ENCODE measurements at places on chromosomes 13 and 19. TPM values are rescaled to one million over a fixed set of nuclear protein-coding genes. Genes with fewer than 3 reads are reported as not detected.

DNA sequence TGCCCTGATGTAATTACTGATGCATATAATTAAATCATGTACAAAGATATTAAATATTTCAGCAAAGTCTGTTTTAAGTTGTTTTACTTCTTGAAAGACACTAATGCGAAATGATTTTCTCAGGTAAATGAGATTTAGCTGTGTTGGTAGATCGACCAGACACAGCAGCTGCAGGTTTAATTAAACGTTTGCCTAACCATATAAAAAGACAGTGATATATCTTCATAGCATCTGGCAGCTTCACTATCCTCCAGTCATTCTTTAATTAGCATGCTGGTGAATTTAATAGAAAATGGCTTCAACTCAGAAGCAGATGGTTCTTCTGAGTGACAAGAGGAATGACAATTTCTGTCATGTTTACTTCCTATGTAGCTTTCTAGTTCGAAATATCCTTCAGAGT is 69.3 kb downstream of the NHLRC3 start:
- DNase-seq, result no peak

GRCh38 chr13:27919659-27919933 is 204 bp upstream of the PDX1 start:
- no peak for DNase-seq

DNA sequence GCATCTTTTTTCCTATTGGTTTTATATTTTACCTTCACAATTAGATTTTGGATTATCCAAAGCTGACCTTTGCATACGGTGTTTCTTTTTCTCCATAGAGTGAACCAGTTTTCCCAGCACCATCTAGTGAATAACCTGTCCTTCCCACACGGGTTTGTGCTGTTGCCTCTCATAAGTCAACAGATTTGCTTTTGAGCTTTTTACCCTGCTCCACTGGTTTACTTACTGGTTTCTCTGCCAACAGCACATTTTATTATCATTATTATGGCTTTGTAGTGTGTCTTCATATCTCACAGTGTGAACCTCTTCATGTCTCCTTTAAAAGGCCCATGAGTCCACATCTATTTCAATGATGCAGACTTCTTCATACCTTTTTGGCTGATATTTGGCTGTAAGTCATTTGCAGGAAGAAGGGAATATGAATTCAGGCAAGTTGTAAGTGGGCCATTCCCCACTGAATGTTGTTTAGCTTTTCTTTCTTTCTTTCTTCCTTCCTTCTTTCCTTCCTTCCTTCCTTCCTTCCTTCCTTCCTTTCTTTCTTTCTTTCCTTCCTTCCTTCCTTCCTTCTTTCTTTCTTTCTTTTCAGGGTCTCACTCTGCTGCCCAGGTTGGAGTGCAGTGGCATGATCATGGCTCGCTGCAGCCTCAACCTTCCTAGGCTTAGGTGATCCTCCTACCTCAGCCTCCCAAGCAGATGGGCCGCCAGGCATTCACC is 86.8 kb downstream of the TM9SF2 start:
- DNase-seq, result no peak

DNA sequence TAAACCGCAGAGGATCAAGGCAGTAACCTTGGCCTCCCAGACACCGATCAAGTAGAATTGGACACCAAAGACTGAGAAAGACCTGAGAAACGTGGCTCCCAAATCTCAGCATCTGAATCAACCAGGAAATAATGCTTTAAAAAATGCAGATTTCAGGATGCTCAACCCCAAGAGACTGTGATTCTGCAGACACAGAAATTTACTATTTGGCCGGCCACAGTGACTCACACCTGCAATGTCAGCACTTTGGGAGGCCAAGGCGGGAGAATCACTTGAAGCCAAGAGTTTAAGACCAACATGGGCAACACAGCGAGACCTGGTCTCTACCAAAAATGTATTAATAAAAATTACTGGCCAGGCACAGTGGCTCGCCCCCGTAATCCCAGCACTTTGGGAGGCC is 6.2 kb downstream of the ABCC4 start:
- no peak for DNase-seq

- DNase-seq, result no peak
Measured at GRCh38 chr19:48006762-48007161, 12.3 kb downstream of the ELSPBP1 start.

GRCh38 chr13:59301174-59301567 is 862.6 kb downstream of the DIAPH3 start:
- DNase-seq, result no peak

Gene CD22
- total RNA-seq, result 207 TPM

DNA sequence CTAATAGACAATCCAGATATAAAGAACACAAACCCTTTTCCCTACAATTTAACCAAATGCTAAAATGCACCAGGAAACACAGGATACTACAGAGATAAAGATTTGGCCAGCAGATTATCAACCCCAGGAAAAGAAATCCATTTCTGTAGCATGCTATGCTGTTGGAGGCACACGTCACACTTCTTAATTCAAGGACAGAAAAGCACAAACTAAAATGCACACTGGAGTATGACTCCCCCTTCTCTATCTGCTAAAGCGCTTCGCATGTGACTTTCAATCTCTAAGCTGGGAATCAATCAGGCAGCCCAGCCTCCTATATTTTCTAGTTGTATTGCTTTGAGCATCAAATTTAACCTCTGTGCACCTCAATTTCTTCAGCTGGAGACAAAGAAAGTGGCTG is 22.2 kb downstream of the ABCC4 start:
- no peak for DNase-seq

GRCh38 chr13:30338331-30338851 is 31.0 kb upstream of the KATNAL1 start:
- DNase-seq, result peak; percentile 56

Gene ZNF626
- 1.3 TPM for total RNA-seq

DNA sequence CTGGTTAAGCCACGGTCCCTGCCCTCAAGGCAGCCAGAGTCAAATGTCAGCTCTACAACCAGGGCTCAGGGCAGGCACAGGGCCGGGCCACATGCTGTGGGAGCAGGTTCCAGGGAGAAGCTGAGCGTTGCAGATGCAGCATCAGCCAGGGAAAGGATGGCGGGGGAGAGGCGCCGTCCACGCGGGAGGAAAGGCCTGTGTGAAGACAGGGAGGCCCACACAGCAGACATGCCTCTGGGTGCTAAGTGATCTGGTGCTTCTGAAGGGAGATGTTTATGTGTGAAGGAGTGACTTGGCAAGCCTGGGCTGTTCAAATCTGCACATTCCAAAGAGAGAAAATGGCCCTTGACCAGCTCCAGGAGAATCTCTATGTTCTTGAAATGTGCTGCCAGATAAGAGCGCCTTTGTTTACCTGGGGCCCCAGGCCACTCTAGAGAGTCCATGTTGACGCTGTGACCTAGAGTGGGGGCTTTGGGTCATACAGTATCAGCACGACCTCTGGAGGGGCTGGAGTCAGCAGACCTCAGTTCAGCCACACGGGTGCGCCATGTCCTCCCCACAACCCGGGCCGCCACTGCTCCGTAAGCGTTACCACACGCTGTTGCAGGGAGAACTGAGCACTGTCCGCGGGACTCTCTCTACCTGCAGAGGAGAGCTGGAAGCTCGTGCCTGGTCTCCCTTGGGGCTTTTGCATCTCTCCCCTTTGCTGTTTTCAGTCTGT is 15.9 kb upstream of the ATF5 start:
- DNase-seq, result no peak

DNA sequence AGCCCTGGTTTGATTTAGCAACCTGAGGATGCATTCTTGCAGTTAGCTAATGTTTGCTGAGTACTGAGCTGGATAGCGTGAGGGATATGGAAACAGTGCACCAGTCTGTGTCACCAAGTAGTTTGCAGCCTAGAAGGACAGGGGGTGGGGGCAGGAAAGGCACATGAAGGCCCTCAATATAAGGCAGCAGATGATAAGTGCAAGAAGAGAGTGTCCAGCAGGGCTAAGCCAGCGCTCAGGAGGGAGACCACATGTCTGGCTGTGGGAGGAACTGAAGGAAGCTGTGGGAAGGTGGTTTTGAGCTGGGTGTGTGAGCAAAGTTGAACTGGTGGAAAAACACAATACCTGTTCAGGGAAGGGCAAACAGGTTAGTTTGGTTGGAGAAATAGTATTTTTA is 1.7 kb downstream of the CXCL17 start:
- DNase-seq, result no peak

Gene PALM3
- total RNA-seq, result 0.53 TPM

DNA sequence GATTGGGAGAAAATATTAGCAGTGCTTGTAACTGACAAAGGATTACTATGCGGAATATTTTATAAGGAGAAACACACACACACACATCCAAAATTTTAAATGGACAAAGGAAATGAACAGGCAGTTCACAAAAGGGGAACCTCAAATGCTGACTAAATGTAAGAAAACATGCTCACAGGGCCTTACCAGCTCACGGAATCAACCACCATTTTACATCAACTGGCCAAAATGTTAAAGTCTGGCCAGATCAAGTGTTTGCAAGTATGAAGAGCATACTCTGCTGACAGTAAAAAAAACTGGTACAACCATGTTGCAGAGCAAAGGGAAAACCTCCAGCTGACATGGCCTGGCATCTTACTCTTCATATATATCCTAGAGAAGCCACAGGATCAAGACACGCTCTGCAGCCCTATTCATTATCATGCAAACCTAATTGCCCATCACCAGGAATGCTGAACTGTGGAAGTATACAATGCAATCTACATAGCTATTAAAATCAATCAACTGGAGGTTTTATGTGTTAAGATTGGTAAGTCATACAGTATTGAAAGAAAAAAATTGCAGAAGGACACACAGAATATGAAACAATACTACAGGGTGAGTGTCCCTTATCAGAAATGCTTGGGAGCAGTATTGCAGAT is 124.4 kb downstream of the RNF17 start:
- DNase-seq, result no peak

Gene CGB1
- total RNA-seq, result not detected
